ENCODE measurements at places on chromosomes 5 and 9.

DNA sequence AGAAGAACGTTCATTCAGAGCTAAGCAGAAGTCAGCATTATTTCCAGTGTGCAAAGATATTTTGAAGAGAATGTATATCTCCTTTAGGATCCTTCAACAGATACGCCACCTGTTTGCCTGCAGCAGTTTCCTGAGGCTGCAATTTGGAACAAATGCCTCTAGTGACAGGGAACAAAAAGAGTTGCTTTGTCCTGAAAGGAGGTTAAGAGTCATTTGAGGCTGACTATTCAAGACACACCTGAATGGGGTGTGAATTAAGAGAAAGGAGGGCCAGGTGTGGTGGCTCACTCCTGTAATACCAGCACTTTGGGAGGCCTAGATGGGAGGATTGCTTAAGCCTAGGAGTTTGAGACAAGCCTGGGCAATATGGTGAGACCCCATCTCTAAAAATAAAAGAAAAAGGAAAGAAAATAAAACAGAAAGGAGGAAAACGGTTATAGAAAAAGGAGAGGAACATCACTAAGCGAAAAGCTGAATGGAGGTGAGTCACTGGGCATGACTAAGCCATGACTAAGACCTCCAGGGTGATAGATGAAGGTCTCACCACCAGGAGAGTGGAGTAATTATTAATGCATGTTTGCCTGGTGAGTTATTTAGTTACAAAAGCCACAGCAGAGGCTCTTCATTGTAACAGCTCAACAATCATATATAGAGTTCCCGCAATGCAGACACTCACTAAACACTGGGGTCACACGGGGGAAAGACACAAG, 255.2 kb upstream of the TNC start:
- DNase-seq, result no peak
- no peak overlapping the region for H3K27ac ChIP-seq
- H3K4me3 ChIP-seq, result no peak overlapping the region
- H3K27me3 ChIP-seq, result no peaks in the 10 kb centered on the region
- peaks cover 8% of the 10 kb centered on the region for H3K4me1 ChIP-seq

- no peaks in the 10 kb centered on the region for H3K36me3 ChIP-seq
- H3K4me3 ChIP-seq, result no peak overlapping the region
- no peak for DNase-seq
- H3K27ac ChIP-seq, result no peak overlapping the region
- peaks cover 13% of the 10 kb centered on the region for H3K4me1 ChIP-seq
These were observed 417.3 kb downstream of the TLE4 start for GRCh38 chr9:79989079-79989478.

- H3K4me3 ChIP-seq, result no peak overlapping the region
- no peak for DNase-seq
- H3K4me1 ChIP-seq, result no peaks in the 10 kb centered on the region
- no peaks in the 10 kb centered on the region for H3K36me3 ChIP-seq
- no peaks in the 10 kb centered on the region for H3K27me3 ChIP-seq
These were observed 74.6 kb downstream of the NDUFAF2 start for GRCh38 chr5:61019642-61020041.

- no peaks in the 10 kb centered on the region for H3K27me3 ChIP-seq
- H3K36me3 ChIP-seq, result peaks cover 2% of the 10 kb centered on the region
- H3K4me1 ChIP-seq, result no peaks in the 10 kb centered on the region
- no peak for DNase-seq
These were observed 523.2 kb downstream of the NTRK2 start for GRCh38 chr9:85192750-85193149.

GRCh38 chr5:157680239-157680638, 8.9 kb downstream of the C5orf52 start:
- H3K4me1 ChIP-seq, result no peaks in the 10 kb centered on the region
- DNase-seq, result no peak
- no peak overlapping the region for H3K4me3 ChIP-seq
- H3K27me3 ChIP-seq, result no peaks in the 10 kb centered on the region

Data from mesothelial cell of epicardium (in vitro differentiated cells).